Islet precursor cell (in vitro differentiated cells): ENCODE measurements at places on chromosomes 12 and 14.

DNA sequence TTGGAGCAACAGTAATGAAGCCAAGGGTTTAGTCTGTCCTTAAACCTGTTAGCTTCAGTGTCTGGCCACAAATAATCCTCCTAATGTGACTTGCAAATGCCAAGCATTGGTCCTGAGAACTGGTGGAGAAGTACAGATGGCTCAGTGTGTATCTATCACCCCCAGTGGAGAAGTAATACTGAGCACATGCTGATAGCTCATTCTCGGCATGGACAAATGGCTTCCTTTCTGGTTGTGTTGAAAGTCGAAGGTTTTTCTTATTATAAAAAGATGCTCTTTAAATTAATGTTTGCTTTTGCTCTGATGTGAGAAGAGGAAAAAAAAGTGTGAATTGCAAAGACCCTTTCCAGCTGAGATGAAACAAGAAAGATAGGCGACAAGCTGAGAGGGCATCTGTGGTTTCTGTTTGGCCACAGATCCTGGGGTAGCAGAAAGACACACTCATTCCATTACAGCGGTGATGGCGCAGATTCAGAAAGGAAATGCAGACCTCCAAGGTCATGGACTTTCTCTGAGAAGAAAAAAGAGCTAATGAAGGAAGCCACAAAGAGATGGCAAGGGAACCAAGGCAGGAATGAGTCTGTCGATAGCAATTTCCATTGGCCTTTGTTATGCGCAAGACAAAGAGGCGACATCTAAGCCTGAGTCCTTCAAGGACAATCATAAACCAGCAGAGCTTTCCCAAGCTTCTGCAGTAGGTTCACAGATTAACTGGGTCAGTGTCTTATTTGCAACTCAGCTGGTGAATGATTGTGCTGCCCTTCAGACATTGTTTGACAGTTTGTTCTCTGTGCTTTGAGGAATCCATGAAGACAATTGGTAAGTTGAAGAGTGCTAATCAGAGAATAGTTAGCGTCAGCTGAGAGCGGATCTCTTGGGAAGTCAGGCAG lies 155.5 kb upstream of the RGS6 start:
- no peak for DNase-seq

GRCh38 chr12:68367116-68367515 lies 35.0 kb upstream of the MDM1 start:
- no peak for DNase-seq

GRCh38 chr14:103391048-103391447 lies 5.8 kb downstream of the MARK3 start:
- DNase-seq = peak; percentile 53

GRCh38 chr12:23525450-23526072 lies 423.9 kb downstream of the SOX5 start:
- DNase-seq = no peak

DNA sequence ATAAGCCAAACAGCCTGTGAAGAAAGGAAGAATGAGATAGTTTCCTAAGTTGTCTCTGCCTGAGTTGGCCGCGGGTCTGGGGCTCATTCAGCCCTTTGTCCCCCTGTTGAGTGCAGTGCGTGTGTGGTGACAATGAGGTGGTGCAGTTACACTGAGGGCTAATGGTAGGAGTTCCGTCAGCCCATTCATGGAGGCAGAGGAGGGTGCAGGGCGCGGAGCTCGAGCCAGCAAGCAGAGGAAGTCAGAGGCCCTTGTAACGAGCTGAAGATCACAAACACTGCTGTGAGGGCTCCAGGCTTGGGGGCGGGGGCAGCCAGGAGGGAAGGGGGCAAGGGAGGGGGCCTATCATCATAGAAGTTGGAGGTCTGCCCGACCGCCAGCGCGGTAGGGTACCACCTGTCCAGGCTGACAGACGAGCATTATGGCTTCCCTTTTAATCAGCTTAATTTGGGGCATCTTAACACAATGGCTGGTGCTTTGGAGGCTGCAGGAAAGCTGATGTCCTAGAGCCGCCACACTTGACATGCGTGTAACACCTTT lies 20.5 kb downstream of the CCND2 start:
- no peak for DNase-seq

DNA sequence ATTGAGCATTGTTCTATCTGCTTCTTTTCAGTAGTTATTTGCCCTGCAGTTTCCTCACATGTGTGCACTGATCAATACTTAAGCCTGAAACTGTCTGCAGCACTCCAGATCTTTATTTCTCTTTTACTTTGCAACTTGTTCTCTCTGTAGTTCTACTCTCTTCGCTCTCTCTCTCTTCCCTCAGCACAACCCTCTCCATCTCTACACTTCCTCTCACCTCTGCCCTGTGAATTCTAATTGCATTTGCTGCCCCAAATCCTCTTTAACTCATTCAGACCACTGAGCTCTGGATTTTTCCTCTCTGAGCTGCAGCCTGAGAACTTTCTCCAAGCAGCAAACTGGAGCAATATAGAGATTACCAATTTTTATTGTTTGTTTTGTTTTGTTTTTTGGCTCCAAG lies 1035.5 kb downstream of the FSCB start:
- DNase-seq = no peak

DNA sequence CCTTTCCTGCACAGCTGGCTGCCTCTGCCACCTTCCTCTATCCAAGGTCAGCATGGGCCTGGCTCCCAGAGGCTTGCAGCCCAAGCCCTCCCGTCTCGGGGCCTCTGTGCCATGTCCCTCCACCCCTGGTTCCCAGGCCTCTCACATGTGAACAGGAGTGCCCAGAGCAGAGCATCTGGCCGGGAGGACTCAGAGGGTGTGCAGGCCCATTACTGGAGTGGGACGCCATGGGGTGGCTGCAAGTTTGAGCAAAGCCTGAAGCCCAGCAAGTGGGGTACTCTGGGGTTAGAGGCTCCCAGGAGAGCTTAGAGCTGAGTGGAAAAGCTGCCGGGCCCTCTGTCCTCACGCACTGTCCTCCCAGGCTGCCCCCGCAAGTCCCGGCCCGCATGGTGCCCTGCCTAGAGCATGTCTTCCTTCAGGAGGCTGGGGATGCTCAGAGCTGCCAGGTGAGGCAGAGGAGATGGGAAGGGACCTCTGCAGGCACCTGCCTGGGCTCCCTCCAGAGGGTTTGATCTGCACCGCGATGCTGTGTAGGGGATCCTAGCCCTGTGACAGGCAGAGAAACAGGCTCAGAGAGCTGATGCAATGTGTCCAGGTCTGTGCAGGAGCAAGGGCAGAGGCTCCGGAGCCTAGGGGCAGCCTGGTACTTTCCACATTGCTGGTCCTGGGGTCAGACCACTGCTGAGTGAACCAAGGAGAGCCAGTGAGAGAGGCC lies 39.8 kb downstream of the DIO3 start:
- no peak for DNase-seq

DNA sequence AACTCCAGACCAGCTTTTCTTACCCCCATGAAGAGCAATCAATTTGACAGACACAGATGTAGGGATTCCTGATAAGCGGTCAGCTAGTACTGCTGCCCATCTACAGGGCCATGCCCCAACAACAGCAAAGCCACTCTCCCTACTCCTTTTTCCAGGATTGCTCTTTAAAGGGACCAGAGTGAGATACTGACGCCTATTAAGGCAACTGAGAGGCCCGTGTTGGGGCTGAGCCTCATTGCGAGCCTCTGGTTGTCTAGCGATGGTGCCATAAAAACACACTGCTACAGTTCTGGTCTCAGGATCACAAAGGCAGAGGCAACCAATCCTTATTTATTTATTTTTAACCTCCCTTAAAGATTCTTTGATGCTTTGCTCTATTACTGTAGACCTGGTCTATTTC lies 31.1 kb downstream of the AK7 start:
- no peak for DNase-seq

DNA sequence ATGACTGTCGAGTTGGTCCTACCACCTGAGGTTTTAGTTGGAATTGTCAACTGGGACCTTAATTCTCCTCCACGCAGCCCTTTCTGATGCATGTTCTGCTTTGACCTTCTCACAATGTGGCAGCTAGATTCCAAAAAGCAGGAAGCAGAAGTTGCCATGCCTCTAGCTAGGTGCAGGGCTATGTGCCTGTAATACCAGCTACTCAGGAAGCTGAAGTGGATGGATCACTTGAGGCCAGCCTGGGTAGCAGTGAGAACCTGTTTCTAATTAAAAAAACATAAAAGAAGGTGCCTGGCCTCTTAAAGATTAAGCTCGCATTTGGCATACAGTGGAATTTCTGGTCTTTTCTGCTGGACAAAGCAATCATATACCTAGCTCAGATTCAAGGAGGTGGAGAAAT lies 77.1 kb downstream of the FGD4 start:
- DNase-seq = no peak

- DNase-seq = no peak
These were observed 32.7 kb upstream of the USP44 start for GRCh38 chr12:95583933-95584332.

DNA sequence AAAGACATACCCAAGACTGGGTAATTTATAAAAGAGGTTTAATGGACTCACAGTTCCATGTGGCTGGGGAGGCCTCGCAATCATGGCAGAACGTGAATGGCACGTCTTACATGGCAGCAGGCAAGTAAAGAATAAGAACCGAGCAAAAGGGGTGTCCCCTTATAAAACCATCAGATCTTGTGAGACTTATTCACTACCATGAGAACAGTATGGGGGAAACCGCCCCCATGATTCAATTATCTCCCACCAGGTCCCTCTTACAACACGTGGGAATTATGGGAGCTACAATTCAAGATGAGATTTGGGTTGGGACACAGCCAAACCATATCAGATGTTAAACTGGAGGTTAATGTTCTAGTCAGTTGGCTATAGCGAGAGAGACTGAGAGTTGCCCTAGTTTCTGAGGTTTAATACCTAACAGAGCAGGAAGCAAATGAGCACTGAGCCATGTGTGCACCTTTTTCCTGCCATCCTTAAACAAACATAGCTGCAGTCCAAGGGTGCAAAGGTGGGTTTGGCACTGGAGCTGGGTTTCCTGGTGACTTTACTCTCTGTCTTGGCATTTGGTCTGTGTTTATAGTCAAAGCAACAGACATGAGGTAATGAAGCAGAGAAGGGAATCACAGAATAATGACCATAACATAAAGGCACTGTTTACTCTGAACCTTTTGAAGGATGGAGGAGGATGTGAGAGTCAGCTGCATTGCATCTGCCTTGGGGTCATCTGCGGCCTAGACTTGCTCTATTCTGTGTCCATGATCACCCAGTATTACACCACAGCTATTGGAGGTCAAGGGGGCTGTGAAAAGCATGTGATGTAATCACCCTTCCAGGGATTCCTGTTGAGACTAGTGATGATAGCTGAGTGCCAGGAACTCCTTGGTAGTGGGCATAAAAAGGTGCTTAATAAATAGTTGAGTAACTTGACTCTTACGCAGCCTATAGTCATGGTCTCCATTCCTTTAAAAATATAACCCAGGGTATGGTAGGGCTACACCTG lies 83.6 kb upstream of the USP44 start:
- no peak for DNase-seq

DNA sequence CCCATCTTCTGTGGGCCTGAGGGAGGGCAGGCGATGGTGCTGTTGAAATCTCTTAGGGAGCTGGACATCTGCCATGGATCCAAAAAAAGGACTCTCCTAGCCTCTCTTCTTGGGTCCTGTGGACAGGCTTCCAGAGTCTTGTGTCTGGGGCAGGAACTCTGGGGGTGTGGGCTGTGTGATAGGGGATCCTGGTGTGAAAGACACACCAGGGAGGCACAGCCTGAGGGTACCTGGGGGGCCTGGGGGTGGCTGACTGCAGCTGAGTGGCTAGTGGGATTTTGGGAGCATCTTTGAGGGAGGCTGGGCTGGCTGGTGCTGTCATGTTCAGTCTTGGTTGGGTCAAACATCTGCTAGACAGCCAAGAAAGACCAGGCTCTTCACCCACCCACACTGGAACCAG lies 1.8 kb upstream of the KRT83 start:
- DNase-seq = no peak

DNA sequence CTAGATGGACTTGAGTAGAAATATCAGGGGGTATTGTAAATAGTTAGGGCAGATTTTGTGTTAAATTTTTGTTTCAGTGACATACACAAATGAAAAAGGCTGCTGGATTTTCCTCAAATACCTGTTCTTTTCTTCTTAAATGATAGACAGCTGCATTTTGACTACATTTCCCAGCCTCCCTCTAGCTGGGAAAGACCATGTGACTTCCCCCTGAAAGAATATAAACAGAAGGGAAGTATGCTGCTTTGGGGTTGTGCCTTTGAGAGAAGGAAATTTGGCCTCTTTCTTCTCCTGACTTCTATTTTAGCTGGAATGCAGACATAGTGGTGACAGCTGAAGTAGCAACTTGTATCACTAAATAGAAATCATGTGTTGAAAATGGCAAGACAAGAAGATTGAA lies 476.1 kb upstream of the SYT1 start:
- DNase-seq = no peak

GRCh38 chr14:75654127-75654732 lies 6.4 kb downstream of the ERG28 start:
- DNase-seq = peak; percentile 89

DNA sequence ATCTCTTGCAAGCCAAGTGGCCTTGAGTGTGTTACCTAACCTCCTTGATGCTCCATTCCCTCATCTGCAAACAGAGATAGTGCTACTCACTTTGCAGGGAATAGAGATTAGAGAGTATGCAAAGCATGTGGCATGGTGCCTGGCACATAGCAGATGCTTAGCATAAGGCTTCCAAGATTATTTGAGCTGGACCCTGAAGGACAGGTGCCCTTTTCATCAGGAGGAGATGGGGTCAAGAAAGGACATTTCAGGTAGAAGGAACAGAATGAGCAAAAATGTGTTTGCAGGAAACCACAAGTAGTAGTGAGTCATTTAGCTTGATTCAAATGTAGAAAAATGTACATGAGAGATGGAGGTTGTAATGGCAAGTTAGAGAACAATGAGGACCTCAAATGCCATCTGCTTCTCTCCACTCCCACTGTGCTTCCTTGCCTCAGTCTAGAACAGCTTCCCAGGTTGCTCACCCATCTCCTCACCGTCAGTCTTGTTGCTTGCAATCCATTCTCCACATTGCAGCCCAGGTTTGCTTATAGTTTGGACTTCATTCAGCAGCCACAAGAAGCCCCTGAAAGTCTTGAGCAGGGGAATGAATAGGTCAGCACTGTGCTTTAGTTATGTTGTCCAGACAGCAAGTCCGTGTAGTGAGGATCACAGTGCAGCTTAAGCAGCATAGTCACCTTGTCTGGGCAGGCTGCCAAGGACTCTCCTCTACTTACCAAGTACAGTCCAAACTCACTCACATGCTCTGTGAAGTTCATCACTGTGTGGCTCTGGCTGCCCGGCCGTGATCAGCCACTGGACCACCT lies 536.3 kb upstream of the CCDC196 start:
- DNase-seq = no peak

- no peak for DNase-seq
These were observed 16.2 kb upstream of the PCNX1 start for GRCh38 chr14:70890826-70891659.

- DNase-seq = no peak
These were observed 40.9 kb upstream of the TOMM20L start for GRCh38 chr14:58354808-58355207.

DNA sequence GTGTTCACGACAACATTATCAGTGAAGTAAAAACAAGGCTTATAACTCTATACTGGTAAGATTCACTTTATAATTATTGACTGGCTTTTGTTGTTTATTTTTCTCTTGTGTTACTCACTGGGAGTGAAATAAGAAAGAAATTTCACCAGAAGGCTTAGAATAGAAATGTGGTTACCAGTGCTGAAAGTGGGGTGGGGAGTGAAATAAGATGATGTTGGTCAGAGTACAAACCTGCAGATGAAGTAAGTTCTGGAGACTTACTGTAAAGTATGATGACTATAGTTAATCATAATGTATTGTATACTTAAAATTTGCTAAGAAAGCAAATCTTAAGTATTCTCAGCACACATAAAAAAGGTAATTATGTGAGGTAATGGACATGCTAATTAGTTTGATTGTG lies 198.4 kb downstream of the KLHL28 start:
- no peak for DNase-seq

- no peak for DNase-seq
These were observed 25.9 kb downstream of the RHOF start for GRCh38 chr12:121767525-121768016.
